Activated CD4-positive, alpha-beta T cell treated with anti-CD3 and anti-CD28 coated beads for 36 hours (primary cell): ENCODE measurements at places on chromosomes 7 and 10. TPM values are rescaled to one million over a fixed set of nuclear protein-coding genes. Genes with fewer than 3 reads are reported as not detected.

Gene PDE6C
- total RNA-seq, result not detected

Gene DLX6
- total RNA-seq, result not detected

Gene TRIM74
- 0.40 TPM for total RNA-seq

Gene CYP3A4
- not detected for total RNA-seq

Gene PPP1R3C
- total RNA-seq, result 0.71 TPM

Gene TFEC
- not detected for total RNA-seq

Gene AKR1C8
- total RNA-seq, result not detected

Gene ADAM12
- 1.2 TPM for total RNA-seq

Gene RBP3
- not detected for total RNA-seq

Gene NEUROG3
- total RNA-seq, result 0.21 TPM

Gene EXOC6
- 9.7 TPM for total RNA-seq

Gene NRF1
- 20.5 TPM for total RNA-seq

Gene PSD
- total RNA-seq, result 9.1 TPM

GRCh38 chr10:107442035-107442505 is 277.6 kb upstream of the SORCS1 start:
- H3K27ac ChIP-seq, result no peak overlapping the region
- H3K4me3 ChIP-seq, result no peak overlapping the region
- no peaks in the 10 kb centered on the region for H3K4me1 ChIP-seq
- DNase-seq, result no peak
- no peaks in the 10 kb centered on the region for H3K36me3 ChIP-seq
- H3K27me3 ChIP-seq, result no peaks in the 10 kb centered on the region

GRCh38 chr7:157493017-157493416 is 156.2 kb downstream of the DNAJB6 start:
- H3K27me3 ChIP-seq, result peaks cover 9% of the 10 kb centered on the region
- H3K27ac ChIP-seq, result no peak overlapping the region
- no peak overlapping the region for H3K4me3 ChIP-seq
- no peak for DNase-seq
- H3K4me1 ChIP-seq, result peaks cover 43% of the 10 kb centered on the region

GRCh38 chr7:155204744-155205367 is 92.8 kb upstream of the INSIG1 start:
- peaks cover 6% of the 10 kb centered on the region for H3K36me3 ChIP-seq
- peak overlapping the region; percentile 100 for H3K27ac ChIP-seq
- H3K4me1 ChIP-seq, result peaks cover 61% of the 10 kb centered on the region
- DNase-seq, result no peak
- no peaks in the 10 kb centered on the region for H3K27me3 ChIP-seq

DNA sequence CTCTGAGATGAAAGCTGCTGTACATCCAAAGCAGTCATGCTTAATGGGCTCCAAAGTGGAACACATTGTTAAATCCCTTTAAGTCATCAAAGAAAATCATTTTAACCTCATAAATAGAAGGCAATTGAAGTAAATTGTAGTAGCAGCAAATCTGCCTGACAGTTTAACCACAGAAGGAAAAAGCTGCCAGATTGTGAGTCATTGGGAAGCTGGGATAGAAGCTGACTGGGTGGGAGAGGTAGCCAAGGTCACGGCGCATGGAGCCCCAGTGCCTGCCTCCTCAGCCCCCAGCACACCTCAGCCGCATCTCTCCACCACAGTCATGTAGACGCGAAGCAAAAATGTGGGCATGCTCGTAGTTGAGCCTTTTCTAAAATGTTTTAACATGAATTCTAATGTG is 44.0 kb downstream of the TARP start:
- H3K27ac ChIP-seq, result no peak overlapping the region
- no peaks in the 10 kb centered on the region for H3K27me3 ChIP-seq
- H3K4me3 ChIP-seq, result no peak overlapping the region
- H3K4me1 ChIP-seq, result peaks cover 27% of the 10 kb centered on the region

DNA sequence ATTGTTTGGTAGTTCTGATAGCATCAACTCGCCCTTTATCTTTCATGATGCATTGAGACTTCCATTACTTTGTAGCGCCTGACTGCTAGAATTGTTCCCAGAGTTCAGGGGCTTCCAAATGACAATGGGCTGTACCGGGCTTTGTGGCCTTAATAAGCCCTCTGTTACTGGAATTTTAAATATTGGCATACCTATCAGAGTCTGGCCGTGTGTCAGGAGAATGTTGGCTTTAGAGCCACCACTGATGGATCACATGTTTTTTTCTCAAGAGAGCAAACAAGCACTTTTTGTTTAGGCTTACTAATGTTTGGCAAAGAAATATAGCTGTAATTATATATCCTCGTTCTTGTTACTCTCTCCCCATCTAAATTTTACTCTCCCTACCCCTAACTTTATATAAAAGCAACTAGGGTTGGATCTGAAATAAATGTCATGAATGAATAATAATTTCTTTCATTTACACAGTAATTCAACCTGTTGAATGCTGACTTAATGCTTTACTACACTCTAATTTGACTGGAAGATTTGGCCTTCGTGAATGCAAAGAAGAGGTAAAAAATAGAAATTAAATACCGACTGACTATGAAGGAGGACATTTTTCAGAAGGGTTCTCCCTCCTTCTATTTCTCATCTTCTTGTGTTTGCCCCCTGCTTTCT is 396.7 kb downstream of the AUTS2 start:
- DNase-seq, result no peak
- H3K36me3 ChIP-seq, result no peaks in the 10 kb centered on the region
- H3K27me3 ChIP-seq, result no peaks in the 10 kb centered on the region
- H3K4me1 ChIP-seq, result no peaks in the 10 kb centered on the region

- H3K27me3 ChIP-seq, result no peaks in the 10 kb centered on the region
- H3K36me3 ChIP-seq, result no peaks in the 10 kb centered on the region
- no peak for DNase-seq
Observed at GRCh38 chr10:29950391-29950790, 109.0 kb downstream of the JCAD start.

- H3K27ac ChIP-seq, result no peak overlapping the region
- peaks cover 8% of the 10 kb centered on the region for H3K4me1 ChIP-seq
- H3K4me3 ChIP-seq, result no peak overlapping the region
- H3K27me3 ChIP-seq, result peaks cover 6% of the 10 kb centered on the region
- no peak for DNase-seq
Observed at GRCh38 chr7:44195889-44196288, 4.9 kb upstream of the YKT6 start.

DNA sequence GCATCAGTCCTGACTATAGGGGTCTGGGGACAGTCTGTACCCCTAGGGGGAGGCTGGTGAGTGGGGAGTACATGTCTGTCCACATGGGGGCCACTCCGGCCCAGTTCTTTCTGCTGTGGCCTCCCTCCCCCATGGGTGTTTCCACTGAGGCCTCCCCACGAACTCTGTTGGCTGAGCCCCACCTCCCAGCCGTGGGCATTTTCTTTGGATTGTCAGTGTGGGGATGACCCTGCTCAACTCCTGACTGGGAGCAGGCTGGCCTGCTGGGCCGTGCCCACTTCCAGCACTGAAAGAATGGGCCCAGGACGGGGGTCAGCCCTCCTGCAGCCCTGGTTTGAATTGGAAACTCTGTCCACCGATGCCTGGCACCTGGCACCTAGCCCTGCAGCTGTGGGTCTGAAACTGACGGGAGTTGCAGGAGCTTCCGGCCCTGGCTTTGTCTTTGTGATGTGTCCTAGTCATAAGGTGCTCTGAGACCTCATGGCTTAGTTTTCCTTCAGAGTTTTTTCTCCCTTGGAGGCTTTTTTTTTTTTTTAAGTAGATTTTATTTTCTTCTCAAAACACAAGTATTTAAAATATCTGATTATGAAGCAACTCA is 46.5 kb downstream of the LHPP start:
- peaks cover 3% of the 10 kb centered on the region for H3K4me1 ChIP-seq
- H3K4me3 ChIP-seq, result no peak overlapping the region

DNA sequence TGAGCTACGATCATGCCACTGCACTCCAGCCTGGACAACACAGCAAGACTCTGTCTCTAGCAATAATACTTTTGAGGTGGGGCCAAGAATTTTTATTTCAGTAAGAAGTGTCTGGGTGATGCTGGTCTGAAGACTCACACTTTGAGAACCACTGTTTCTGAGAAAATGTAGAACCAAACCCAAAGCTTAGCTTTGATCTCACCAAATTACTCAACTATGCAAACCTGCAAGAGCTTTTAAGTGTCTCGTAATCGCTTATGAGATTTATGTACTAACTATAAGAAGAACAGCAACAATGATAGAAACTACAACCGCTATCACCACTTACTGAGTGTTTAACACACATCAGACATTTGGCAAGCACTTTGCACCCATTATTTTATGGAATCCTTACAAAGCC is 29.5 kb downstream of the APBB1IP start:
- no peak overlapping the region for H3K4me3 ChIP-seq
- peaks cover 39% of the 10 kb centered on the region for H3K36me3 ChIP-seq
- H3K27ac ChIP-seq, result peak overlapping the region; percentile 62
- peaks cover 90% of the 10 kb centered on the region for H3K4me1 ChIP-seq
- no peak for DNase-seq

- H3K27ac ChIP-seq, result no peak overlapping the region
- H3K4me1 ChIP-seq, result peaks cover 4% of the 10 kb centered on the region
- peaks cover 32% of the 10 kb centered on the region for H3K27me3 ChIP-seq
- peak; percentile 75 for DNase-seq
Observed at GRCh38 chr10:42866115-42866995, 83.8 kb downstream of the BMS1 start.
